ENCODE measurements at places on chromosomes 4 and X. TPM values are rescaled to one million over a fixed set of nuclear protein-coding genes. Genes with fewer than 3 reads are reported as not detected.

GRCh38 chrX:101219116-101219863 is at the start of gene DRP2:
DRP2 (plus strand) TSS chrX:101219786; CDS start chrX:101231648, 11,862 bp downstream.
- DNase-seq, result no peak

DNA sequence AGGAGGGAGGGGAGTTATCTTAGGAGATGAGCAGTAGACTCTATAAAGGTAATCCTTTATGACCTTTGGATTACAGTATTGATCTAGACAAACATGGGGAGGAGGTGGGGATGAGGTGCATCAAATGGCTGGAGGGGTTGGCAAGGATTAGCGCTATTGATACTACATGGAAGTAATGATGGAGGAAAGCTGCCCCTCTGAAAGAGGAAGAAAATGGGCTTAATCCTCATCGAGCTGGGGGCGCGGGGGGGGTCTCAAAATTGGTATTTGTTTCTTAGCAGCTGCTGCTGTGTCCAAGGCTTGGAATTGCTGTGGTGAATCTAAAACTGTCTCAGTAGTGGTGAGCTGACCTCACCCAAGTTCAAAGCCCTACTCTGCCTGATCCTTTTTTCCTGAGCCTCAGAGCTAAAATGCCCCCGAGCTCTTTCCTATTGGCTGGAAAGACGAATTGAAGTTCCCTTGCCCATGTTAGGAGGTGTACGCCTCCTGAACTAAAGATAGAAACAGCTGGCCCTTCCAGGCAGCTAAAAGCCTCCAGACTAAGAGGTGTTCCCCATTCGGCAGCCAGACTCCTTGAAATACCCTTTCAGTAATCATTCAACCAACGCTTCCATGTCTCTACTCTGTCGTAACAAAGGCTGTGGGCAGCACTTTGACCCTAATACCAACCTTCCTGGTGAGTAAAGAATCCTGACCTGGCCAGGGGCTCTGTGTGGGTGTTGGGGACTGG is at the start of gene ITGB1BP2:
TSS of gene ITGB1BP2 (plus strand) at position 556 of the 730 bp plus-strand sequence. CDS start at position 613, 57 bp downstream.
- no peak for DNase-seq

- no peak for DNase-seq
Observed at GRCh38 chr4:678331-679103, 4.2 kb downstream of the MYL5 start.

DNA sequence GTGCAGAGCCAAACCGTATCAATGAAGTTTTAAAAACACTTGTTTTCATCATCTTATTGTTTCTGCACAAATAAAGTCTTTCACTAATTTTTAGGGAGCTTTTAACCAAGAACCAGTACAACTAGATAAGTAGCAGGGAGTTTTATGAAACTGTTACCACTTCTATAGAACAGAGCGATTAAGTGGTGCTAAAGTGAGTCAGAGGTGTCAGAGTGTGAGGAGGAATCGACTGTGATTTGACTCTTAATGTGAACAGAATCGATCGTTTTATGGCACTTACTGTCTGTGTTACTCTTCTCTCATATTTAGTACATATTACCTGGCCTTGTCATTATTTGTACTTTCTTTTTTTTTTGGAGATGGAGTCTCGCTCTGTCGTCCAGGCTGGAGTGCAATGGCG is 43.3 kb downstream of the PDK3 start:
- DNase-seq, result no peak

- no peak for DNase-seq
Observed at GRCh38 chr4:33924239-33924638, 2320.1 kb downstream of the ARAP2 start.

The DHRSX gene
- 29.5 TPM for total RNA-seq
